ENCODE measurements at places on chromosomes 12 and 14.
A peak's percentile ranks its signal among the peaks of the same experiment; 100 is the strongest.

DNA sequence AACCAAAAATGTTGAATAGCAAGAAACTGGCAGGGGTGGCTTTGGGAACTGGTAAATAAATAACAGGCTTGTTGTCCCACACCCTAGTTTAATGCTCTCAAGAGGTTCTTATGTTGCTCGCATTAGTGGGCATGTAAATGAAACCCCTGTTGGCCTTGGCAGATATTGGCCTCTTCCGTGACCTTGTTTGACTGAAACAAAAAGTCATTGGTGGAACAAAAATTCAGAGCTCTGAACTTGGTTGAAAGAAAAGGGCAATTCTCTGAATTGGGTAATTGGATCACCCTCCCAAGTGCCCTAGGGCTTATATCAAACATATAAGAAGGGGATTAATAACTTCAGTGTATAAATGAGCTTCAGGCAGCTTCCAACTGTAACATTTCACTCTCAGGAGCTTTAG, 426.2 kb downstream of the ZFP36L1 start:
- DNase-seq = no peak

DNA sequence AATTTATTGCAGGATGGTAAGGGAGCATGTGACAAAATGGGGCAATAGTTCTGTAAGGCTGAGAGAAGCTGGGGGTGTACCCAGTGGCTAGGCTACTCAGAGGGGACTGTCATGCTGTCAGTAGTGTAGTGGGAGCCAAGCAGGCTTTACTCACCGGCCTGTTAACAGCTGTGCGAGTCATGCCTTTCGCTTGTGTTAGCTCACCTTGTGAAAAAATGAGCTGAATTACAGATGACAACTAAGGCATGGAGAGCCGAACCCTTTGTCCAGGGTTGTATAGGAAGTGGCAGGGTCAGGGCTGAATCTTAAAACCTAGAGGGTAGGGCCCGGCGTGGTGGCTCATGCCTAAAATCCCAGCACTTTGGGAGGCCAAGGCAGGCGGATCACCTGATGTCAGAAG, 37.9 kb downstream of the SH2B3 start:
- DNase-seq = no peak

GRCh38 chr14:29755311-29756018, 172.2 kb downstream of the PRKD1 start:
- DNase-seq = no peak

GRCh38 chr14:71754422-71755095, 177.7 kb upstream of the RGS6 start:
- no peak for DNase-seq

GRCh38 chr12:62717643-62718042, 217.3 kb downstream of the PPM1H start:
- no peak for DNase-seq

- no peak for DNase-seq
Observed at GRCh38 chr14:75510547-75510946, 11.7 kb upstream of the BATF start.

GRCh38 chr12:55957106-55957859, 8.6 kb downstream of the PMEL start:
- no peak for DNase-seq

GRCh38 chr14:75197338-75197737, 20.9 kb upstream of the TMED10 start:
- DNase-seq = no peak

DNA sequence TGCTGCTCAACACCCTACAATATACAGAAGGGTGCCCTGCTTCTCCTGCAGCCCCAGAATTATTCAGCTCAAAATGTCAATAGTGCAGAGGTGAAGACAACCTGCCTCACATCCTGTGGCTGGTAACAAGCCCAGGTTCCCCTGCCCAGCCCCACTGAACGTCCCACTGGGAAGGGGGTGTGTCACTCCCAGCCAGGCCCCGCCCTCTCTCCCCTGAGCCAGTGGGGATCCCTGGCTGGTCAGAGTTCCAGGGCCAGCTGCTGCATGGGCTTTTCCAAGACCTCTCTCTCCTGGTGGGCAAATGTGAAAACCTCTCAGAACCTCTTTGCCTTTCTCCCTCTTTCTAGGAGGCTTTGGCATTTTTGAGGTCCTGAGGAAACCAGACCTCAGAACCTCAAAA, 13.7 kb upstream of the LHX5 start:
- DNase-seq = no peak

GRCh38 chr12:81330480-81330879, 252.6 kb downstream of the ACSS3 start:
- DNase-seq = no peak

- DNase-seq = no peak
Observed at GRCh38 chr12:71999795-72000194, 61.1 kb downstream of the TPH2 start.

DNA sequence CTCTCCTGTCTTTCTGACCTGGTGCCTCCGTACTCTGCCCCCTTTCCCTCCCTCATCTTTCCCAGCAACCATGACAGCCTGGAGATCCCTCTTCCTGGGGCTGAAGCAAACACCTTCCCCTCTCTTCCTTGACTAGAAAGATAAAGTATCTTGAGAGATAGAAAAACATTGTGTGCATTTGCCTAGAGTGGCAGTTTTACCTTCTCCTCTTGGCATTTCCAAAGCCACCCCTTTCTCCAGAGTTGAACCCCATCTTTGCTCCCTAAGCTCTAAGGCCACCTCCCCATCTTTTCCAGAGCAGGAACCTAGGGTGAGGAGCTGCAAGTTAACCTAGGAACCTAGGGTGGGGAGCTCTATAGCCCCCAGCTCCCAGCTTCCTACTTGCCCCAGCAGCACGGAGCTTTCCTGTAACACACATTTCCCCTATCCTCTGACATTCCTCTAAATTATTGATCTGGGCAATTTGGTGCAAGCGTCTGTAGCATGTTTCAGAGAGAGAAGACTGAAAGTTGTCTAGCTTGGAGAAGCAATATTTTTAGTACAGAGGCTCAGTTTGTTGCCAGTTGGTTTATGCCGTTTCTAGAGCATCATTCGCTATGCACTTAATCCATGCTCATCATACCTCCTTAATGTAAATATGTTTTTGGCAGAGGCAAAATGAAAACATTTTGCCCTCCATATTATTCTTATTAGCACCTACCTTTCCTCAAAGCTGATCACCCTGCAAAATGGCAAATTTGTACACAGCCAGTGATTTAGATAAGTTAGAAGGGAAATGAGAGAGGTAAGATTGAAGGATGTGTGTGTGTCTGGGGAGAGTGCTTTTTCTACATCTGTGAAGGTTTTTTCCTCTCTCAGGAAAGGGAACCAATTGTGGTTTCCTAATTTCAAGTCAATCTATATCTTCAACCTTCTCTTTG, 5.4 kb upstream of the TBX3 start:
- DNase-seq = no peak

DNA sequence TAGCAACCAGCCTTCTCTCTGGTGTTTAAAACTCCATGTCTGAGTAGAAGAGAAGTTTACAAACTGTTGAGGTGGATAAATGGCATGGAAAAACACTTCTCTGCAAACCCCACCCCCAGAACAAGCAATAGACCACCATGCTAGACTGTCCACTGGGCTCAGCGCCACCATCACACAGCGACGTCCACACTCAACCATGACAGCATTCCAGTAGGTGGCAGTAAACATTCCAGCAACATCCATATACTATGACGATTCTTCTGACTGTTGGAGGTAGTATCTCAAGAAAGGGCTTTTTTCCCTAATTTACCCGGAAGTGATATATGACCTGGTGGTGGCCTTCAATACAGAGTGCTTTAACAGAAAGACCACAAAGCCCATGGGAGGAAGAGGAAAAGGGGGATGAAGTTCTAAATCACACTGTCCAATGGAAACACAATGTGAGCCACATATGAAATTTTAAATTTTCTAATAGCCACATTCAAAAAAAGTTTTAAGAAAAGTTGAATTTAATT, 152.2 kb downstream of the SLC15A4 start:
- no peak for DNase-seq

- no peak for DNase-seq
Observed at GRCh38 chr12:52146822-52147366, 44.9 kb downstream of the KRT80 start.

GRCh38 chr12:29145372-29146170, 3.5 kb upstream of the FAR2 start:
- DNase-seq = no peak

GRCh38 chr12:63889721-63890509, 45.4 kb downstream of the SRGAP1 start:
- DNase-seq = no peak

- DNase-seq = no peak
Observed at GRCh38 chr14:29529418-29529817, 398.2 kb downstream of the PRKD1 start.

GRCh38 chr14:99884834-99885648, 91.8 kb downstream of the EML1 start:
- peak; percentile 23 for DNase-seq

DNA sequence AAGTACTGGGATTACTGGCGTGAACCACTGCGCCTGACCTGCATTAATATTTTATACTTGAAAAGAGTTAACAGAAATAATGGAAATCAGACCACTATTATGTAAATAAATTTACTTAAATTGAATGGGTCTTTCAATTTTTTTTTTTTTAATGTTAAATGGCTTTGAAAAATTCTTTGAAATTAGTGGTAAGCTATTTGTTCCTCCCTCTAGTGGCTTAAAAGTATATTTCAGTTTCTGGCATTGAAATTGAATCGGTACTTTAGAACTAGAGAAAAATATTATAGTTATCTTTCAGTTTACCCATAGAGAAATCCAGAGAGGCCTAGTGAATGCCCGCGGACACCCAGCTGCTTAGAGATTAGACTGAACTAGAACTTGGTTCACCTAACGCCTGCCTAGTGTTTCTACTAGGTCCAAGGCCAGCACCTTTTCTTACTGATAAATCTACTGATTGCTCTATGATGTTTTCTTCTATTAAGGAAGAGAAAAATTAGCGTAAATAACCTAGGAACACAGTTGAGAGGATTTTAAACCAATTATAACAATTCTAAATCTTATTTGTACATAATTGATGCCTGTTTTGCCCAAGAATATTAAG, 106.5 kb downstream of the EML1 start:
- no peak for DNase-seq

- DNase-seq = no peak
Observed at GRCh38 chr14:51202914-51203665, 37.0 kb upstream of the TMX1 start.

DNA sequence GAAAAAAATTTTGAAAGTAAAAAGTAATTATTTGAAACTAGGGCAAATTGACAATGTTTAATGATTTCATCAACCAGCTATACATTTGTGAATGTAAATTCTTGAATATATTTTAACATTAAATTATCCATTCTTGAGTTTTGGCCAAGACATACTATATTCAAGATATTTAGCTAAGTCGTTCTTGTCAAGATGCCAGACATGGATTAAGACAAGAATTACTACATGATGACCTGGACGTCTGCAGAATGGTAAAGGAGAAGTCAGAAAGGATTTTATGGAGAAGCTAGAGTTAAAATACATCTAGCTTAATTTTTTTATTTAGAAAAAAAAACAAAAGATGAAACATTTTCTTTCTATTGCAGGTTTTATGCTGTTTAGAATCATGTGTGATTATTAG, 255.8 kb downstream of the TMTC2 start:
- DNase-seq = no peak

GRCh38 chr14:72638021-72638420, 255.9 kb downstream of the DPF3 start:
- no peak for DNase-seq

GRCh38 chr14:64513271-64513670, 8.7 kb downstream of the ZBTB1 start:
- no peak for DNase-seq

- no peak for DNase-seq
Observed at GRCh38 chr12:80419644-80420043, 24.4 kb upstream of the PTPRQ start.

- no peak for DNase-seq
Observed at GRCh38 chr12:70551731-70552130, 85.5 kb downstream of the PTPRB start.

DNA sequence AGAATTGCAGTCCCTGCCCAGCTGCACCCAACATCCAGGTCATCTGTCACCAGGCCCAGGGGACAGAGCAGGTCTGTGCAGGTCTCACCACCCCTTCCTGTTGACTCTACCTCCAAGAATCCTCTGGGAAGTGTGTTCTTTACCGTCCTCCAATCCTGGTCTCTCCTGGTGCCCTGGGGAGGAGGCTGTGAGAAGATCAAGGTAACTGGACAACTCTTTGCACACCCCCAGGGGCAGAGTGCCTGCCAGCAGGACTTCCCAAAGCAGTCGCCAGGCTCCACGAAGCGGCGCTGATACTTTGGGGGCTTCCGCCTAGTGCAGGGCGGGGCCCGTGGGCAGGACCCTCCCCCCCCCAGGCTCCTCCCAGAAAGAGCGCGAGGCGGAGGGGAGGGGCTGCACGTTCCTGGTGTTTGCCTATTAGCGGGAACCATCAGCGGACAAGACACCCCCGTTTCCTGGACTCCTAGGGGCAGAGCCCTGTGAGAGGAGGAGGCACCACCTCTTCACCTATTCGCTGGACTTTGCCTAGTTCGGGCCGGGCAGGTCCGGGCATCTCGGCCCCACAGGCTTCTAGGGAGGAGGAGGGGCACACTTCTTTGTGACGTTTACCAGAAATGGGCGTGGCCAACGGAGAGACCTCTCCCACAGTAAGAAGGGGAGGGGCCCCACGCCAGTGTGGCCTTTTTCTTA, 918.0 kb downstream of the AACS start:
- DNase-seq = no peak

DNA sequence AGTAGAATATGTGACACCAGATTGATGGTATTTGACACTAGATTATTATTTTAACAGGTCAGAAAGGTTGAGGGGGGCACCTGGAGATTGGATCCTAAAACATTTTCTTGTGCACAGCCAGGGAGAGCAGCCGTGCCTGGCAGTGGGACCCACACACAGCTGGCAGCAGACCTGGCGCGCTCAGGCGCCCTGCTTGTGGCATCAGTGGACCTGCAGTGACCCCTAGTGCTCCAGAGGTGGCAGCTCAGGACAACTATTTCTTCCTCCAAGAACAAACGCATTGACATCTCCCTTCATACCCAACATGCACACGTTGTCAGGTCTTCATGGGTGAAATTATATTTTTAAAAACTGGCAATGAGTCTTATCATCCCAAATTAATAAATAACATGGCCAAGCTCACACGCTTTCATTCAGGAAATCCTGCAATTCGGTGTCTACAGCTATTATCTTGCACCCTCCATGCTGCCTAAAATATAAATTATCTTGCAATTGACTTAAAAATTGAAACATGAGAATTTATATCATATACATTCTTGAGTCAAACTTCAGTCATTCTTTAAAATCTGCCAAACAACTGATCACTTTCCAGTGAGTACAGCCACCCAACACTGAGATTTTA, 7.7 kb upstream of the TMEM132D start:
- peak; percentile 25 for DNase-seq

GRCh38 chr14:52640137-52640536, 55.2 kb downstream of the ERO1A start:
- no peak for DNase-seq

All from NCI-H1417 treated with DMSO at 0.1 percent for 48 hours (cell line).